Ascending aorta (tissue), 2 donors: ENCODE measurements at places on chromosomes 3 and 15.

GRCh38 chr3:187042346-187042745 lies 97.0 kb downstream of the RPL39L start:
- no peak for DNase-seq

- DNase-seq: peak; percentile 73
Measured at GRCh38 chr3:50165910-50166538, 10.9 kb downstream of the SEMA3F start.

DNA sequence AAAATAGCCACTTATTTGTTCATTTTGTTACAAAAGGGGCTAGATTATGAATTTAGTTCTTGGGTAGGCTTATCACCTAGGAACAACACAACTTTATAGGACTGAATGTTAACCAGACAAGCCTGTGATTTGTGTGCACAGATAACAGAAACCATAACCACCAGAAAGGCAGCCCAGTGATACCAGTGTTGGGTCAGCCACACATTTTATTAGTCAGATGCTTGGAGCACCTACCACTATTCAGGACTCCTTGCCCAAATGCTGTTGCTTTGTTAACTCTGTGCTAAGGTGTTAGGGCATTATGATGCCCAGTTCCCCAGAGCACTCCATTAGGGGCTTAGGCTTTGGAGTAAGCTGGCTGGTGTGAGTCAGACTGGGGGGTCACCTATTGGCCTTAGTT lies 22.5 kb downstream of the PLCL2 start:
- DNase-seq: no peak

DNA sequence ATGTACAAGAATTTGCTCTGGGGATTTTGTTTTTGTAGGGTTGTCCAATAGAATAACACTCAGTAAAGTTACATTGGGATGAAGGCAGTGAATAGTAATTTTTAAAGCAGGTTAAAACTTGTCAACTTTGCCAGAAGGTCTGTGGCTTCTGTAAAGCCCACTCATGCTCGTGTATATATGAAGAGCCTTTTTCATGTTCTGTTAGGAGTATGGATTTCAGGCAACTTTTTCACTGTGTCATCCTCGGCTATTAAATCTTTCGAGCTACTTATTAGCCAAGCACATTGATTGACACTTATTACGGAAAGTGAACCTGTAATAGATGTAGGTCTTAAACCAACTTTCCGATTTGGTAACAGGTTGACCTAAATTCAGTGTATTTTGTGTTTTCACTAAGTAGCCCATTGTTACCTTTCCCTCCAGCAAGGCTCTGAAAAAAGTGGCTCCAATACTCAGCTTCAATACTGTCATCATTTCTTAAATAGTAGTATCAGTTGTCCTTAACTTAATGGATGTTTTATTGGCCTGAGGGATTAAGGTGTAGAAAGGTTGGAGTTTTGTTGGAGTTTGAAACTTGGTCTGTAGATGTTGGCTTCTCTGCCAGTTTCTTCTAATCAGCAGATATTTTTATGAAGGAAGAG lies 1.7 kb downstream of the PAK2 start:
- no peak for DNase-seq

DNA sequence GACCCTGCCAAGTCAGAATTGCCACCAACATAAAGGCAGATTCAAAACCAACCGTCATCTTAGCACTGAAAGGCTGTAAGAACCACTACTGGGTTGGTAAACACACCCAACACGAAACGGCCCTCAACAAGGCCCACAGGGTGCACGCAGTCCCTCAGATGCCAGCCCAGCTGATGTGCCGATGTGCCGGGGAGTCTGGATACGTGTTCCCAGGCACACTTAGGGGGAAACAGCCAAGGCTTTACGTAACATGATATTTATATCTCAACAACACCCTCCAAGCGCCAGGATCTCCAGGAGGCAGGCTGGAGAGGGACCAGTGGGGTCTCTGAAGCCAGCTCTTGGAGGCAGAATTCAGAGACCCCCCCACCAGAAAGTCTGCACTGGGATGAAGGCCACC lies 14.2 kb downstream of the POC1A start:
- DNase-seq: no peak

DNA sequence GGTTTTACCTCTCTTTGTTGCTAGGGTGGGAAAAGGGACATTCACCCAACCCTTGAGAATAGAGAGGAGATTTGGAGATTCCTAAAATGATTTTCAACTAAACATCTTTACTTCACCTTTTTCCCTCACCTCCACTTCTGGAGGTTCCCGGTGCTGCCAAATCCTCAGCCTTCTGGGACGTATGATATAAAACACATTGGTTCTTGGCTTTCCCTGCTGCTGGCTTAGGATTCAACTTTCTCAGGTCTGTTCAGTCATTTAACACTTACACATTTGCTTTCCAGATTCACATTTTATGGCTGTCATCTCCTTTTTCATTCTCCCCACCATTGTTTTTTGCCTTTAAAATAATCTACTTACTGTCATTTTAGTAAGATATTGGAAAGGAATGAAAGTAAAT lies 106.6 kb downstream of the PIK3R4 start:
- no peak for DNase-seq

DNA sequence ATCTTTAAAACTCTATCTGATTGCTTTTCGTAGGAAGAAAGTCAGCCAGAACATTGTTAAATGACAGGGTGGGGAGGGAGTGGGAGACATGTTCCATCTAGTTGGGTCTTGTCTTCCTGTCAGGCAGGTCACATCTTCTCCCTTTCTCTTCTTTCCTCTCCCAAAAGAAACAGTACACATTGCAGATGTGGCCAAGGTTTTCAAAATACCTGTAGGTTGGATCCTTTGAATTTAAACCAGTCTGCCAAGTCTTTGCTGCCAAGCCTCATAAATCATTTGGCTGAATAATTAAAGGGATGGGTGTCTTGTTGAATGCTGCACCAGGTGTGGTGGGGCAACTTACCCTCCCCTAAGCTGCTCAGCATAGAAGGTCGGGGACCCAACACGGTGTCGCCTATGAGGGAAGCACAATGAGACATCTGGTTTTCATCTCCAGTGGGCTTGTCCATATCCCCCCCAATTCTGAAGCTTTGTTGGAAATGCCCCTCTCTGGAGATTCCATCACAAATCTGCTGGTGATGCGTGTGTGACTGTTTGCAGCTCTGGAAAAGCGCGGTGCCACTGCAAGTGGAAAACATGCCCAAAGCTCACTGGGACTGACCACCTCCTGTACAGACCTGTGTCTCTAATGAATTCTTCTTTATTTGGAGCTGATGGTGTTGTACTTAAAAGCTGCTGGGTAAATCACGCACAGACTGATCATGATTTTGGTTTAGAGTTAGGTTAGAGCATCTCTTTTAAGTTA lies 112.6 kb downstream of the FILIP1L start:
- no peak for DNase-seq

- no peak for DNase-seq
Measured at GRCh38 chr3:42434777-42435380, 24.5 kb upstream of the LYZL4 start.

DNA sequence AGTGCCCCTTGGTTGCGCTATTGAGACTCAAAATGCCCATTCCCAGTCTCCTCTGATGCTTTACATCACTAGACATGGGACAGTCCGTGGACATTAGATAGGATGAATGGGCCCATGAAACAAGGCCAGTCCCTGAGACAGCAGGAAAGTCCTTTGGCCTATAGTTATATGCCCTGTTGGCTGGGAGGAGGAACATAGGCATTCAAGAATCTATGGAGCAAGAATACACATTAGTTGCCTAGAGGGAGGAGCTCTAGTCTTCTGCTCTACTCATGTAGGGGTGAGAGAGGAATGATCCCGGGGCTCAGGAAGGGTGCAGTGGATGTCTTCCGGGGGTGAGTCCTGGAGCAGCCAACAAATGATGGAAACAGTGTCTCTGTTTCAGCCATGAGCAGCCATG lies 58.0 kb upstream of the LRTM1 start:
- DNase-seq: no peak

- no peak for DNase-seq
Measured at GRCh38 chr15:69881302-69881670, 216.4 kb downstream of the TLE3 start.

GRCh38 chr15:38477637-38478036 lies 23.7 kb downstream of the FAM98B start:
- no peak for DNase-seq

DNA sequence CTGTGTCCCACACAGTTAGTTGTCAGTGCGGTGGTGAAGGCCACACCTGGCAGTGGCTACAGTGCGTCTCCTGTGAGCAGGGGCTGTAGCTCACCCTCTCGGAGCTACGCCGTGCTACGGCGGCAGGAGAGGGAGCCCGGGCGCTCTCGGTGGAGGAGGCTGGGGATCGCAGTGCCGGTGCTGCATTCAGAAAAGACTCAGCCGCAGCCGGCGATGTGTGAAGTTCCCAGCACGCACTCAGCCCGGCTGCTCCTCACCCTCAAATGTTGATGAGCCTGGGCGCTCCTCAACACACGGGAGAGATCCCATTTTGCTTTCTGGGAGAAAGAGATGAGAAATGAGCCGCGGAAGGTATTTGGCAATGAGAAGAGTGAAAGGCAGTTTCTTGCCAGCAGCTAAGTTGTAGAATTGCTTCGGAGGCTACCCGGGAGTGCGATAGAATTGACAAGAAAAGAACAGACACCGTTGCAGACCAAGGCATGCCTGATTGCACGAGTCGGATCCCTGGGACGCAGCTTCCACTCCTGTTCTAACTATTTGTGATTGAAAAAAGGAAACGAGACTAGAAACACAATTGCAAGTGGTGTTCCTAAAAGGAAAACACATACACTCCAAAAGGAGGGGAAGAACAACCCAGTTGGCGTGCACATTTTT lies at the start of gene UNC13C:
Gene UNC13C (plus strand): TSS at position 189 of the 654 bp plus-strand sequence. CDS start 34,463 bp downstream, outside the sequence.
- DNase-seq: no peak

GRCh38 chr3:116391296-116392201 lies 53.7 kb downstream of the LSAMP start:
- DNase-seq: no peak

- no peak for DNase-seq
Measured at GRCh38 chr15:100277087-100277855, 64.5 kb downstream of the ADAMTS17 start.

DNA sequence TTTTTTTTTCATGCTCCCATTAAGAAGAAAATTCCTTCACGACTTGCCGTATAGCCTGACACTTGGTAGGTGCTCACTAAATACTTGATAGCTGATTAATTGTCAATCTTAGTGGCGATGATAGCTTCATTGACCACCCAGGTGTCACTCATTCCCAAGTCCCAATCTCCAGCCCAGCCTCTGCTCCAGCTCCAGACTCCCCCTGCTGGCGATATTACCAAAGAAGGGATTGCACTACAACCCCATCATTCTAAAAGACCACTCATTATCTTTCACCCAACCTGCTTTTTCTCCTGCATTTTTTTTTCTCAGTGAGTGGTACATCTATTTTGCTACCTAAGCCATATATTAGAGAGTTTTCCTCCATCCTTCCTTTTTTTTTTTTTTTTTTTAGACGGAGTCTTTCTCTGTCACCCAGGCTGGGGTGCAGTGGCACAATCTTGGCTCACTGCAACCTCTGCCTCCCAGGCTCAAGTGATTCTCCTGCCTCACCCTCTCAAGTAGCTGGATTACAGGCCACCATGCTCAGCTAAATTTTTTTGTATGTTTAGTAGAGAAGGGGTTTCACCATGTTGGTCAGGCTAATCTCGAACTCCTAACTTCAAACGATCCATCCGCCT lies 19.5 kb upstream of the COMMD2 start:
- no peak for DNase-seq

- DNase-seq: no peak
Measured at GRCh38 chr15:101667881-101668280, 15.7 kb upstream of the TM2D3 start.

DNA sequence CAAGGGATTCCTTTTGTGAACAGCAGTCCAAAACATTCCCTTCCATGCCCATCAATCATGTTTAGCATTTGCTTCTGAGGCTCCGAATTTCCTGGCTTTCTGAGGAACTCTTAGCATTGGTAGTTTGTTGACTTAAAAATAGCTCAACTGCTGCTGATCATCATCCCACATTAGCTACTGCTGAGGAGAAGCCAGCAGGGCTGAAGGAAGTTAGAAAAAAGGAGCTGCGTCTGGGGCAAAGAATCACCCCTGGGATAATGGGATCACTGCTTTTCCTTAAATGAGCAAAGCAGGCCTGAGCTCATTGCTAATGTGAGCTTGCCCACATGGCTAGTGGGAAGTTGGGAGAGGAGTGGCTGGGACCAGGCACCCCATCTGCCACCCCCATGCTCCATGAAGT lies 39.8 kb downstream of the CYP19A1 start:
- no peak for DNase-seq

- DNase-seq: no peak
Measured at GRCh38 chr3:90145094-90145860, 1037.9 kb downstream of the EPHA3 start.

DNA sequence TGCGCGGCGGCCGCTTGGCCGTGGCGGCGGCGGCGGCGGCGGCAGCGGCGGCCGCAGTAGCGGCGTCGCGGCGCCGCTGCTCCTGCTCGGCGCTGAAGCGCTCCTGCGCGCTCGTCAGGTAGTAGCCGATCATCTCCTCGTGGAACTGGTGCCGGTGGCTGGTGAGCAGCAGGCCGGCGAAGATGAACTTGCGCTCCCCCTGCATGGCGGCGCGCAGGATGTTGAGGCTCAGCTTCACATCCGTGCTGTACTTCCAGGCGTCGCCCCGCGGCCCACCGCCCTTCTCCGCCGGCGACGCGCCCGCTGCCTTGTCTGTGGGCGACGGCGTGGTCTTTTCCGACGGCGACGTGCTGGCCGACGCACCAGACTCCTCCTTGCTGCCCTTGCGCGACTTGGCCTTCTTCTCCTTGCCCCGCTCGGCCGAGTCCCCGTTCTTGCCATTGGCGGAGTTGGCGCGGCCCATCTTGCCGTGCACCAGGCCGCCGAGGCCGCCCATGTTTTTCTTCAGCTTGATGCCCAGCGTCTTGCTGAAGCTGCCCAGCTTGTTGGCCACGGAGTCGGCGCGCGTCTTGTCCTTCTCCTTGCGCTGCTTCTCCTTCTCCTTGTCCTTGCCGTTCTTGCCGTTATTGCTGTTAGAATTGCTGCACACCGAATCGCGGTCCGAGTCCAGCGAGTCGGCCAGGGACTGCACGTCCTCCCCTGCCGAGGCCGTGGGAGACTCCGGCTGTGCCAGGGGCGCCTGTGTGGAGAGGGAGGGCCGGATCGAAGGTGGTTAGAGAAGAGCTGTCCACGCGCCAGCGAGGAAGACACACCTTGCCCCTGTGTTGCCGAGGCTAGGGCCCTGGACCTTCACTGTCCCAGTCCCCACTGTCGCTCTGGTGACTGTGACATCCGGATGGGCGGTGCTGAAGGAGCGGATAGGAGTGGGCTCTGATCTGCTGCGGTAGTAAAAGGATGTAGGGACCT lies 157.6 kb downstream of the KLF13 start:
- no peak for DNase-seq

DNA sequence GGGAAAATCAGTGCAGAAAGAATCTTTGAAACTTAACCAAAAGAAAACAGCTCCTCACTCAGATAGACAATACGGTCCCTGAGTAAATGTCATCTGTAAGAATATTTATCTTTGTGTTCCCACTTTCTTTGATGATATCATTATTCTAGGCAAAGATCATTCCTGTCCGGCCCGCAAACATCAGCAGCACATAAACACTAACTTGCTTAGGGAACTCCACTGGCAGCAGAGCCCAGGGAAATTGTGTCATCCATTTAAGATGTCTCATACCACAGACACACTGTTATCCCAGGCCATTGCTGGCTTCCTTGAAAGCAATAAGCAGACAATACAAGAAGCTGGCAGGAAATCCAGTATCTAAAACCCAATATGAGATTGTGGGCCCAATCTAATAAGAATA lies 20.1 kb upstream of the CD96 start:
- no peak for DNase-seq
